ENCODE measurements at places on chromosomes 11 and 22.

- no peak for DNase-seq
Observed at GRCh38 chr11:60972182-60973030, 926 bp downstream of the CD6 start.

DNA sequence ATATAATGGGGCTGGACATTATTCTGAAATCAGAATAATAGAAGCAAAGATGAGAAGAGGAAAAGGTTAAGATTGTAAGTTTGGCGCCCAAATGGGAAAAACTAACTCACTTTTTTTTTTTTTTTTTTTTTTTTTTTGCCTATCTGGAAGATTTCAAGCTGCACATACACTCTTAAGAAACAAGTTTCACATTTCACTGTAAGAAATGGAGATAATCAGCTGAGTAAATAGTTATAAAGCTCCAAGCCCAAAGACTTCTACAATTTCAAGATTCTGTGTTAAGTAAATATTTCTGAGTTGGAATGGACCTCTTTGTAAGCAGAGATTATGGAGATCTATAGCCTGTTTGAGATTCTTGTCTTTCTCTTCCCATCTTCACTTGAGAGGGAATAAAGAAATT lies 140.0 kb downstream of the SLC17A6 start:
- DNase-seq = no peak

DNA sequence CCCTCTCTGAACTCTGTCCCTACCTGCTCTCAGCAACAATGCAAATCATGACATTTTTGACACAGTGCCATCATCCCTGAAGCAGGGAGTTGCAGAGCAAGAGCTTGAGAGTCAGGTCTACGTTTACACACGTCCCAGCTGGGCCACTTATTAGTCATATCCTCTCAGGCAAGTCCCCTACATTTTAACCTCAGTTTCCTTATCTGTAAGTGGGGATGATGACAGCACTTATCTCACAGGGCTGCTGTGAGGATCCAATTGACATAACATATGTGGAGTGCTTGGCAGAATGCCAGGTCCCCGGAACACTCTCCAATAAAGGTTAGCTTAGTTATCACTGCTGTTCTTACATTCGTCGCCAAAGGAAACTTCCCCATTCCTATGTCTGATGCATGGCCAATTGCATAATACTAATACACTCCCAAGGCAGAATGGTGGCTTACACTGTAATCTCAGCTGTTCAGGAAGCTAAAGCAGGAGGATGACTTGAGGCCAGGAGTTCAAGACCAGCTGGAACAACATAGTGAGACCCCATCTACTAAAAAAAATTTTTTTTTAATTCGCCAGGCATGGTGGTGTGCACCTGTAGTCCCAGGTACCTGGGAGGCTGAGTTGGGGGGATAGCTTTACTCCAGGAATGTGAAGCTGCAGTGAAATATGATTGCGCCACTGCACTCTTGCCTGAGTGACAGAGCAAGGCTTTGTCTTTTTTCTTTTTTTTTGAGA lies 16.6 kb downstream of the ASCC2 start:
- DNase-seq = no peak

GRCh38 chr11:19853016-19853415 lies 140.4 kb downstream of the NAV2 start:
- no peak for DNase-seq

GRCh38 chr11:19378814-19379213 lies 138.1 kb upstream of the E2F8 start:
- no peak for DNase-seq

- DNase-seq = no peak
Observed at GRCh38 chr22:44382116-44383038, 69.6 kb upstream of the SHISAL1 start.

- no peak for DNase-seq
Observed at GRCh38 chr11:1548221-1549070, 23.6 kb downstream of the DUSP8 start.

- no peak for DNase-seq
Observed at GRCh38 chr22:39459681-39460080, 2.9 kb downstream of the MGAT3 start.

GRCh38 chr11:56910785-56911184 lies 77.9 kb upstream of the OR5AK2 start:
- DNase-seq = no peak

- DNase-seq = no peak
Observed at GRCh38 chr22:42770941-42771647, 50.4 kb upstream of the A4GALT start.

- no peak for DNase-seq
Observed at GRCh38 chr11:121018746-121019145, 5.2 kb upstream of the TBCEL start.

- no peak for DNase-seq
Observed at GRCh38 chr22:19394274-19395050, 37.1 kb downstream of the HIRA start.

DNA sequence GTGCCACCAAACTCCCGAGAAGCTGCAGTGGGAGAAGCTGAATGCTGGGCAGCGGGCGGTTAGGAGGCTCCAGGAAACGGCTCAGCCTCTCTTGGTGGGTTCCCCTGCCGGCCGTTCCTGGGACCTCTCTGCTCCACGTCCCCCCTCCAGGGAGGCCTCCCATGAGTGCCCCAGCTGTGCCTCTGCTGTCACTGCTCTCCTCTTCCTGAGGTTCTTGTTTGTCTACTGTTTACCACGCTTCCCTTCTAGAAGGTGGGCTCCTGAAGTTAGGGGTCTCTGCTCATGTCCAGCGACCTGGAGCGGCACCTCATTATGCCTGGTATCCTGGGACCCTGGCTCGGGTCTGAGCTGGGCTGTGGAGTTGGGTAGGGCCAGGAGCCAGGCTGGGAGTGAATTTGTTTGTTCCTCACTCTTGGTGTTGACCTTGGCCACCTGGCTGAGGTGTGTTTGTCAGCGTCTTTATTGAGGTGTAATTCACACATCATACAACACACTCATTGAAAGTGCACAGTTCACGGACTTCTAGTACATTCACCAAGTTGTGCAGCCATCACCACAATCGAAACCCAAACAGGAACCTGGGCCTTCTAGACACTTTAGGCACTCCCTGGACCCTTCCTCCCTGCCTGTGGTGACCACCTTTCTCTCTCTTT lies 37.8 kb upstream of the GRAMD4 start:
- no peak for DNase-seq

DNA sequence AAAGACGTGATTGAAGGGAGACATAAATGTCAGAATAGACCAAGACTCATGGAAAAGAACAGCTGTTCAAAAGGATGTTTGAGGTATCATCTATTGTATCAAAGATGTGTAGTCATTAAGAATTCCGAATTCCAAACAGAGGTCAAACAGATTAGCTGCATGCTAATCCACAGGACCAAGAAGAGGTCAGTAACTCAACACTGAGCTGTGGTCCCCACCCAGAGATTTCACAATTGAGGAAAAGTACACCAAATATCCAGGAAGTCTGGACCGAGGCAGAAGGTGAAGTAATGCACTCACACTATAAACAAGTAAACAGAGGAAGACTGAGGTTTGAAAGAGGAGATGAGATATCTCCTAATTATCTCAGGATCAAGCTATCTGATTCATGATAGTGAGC lies 29.6 kb upstream of the OR5P2 start:
- no peak for DNase-seq

All from thymus (tissue), 14 donors.